Hippocampal formation (tissue), 2 donors: ENCODE measurements at places on chromosomes 6 and 20.

- no peak for DNase-seq
Measured at GRCh38 chr6:3037638-3038365, 30.5 kb upstream of the RIPK1 start.

DNA sequence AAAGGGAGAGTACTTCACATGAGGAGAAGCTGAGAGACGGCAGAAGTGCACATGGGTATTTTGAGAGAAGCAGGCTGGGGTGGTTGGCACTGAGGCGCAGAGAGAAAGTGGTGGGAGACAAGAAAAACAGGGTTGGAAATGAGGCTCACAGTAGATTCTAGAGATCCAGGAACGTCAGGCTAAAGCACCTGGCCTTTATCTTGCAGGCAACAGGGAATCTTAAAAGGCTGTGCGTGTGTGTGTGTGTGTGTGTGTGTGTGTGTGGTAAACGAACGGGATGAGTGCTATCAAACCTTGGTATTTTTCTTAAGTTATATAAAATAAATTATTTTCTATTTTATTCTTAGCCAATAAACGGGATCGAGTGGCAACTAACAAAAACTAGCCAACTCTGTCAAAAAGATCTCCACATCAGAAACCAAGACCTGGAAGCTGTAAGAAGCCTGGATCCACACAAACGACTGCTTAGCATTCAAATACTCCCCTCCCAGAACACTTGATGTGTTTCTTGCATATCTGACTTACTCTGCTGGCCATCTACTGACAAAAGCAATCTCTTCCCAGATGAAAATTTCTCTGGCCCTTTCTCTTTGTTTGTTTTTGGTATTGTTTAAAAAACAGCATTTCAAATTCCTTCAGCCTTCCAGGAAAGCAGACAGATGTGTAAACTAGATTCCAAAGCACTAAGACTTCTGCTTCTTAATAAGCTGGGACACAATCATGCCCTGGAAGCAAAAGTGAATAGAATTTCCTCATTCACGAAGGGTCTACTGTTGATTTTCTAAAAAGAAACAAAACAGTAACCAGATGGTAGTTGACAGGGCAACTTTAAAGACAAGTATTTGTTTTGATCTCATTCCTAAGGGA, 44.8 kb upstream of the FABP7 start:
- DNase-seq = no peak

- DNase-seq = no peak
Measured at GRCh38 chr6:145544514-145544913, 190.8 kb downstream of the EPM2A start.

DNA sequence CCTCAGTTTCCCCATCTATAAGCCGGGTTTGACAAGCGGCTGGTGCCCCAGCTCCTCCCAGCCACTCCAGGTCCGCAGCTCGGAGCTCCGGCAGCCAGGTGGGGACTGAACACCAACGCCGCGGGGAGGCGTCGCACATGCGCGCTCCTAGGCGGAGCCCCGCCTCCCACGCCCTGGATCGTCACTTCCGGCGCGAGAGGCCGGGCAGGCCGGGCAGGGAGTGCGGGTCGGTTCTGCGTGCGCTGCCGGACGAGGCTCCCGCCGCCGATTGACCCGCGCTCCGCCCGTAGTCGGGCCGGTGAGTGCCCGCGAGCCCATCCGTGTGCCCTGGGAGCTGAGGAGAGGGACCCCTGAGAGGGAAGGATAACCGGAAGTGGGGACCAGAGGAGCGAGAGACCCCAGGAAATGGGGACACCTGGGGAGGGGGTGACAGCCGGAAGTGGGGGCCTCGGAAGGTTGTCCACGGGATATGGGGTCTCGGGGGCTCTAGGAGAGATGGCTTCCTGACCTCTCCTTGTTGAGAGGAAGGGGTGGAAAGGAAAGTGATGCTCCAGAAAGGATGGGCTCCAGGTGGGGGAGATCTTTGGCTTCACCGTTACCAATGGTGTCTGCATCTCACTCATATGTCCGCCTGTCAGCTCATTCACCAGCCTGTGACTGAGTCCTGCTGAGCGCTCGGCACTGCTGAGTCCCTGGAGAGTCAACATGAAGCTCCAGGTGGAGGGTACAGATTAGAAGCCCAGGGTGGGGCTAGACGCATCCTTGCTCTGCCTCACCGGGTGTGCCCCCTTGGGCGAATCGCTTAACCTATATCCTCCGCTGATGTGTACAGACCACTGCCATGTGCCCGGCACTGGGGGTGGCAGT, at the start of gene TTPAL:
Gene TTPAL (plus strand): TSS at position 181 of the 867 bp plus-strand sequence. CDS start 4,126 bp downstream, outside the sequence.
- DNase-seq = peak; percentile 63

DNA sequence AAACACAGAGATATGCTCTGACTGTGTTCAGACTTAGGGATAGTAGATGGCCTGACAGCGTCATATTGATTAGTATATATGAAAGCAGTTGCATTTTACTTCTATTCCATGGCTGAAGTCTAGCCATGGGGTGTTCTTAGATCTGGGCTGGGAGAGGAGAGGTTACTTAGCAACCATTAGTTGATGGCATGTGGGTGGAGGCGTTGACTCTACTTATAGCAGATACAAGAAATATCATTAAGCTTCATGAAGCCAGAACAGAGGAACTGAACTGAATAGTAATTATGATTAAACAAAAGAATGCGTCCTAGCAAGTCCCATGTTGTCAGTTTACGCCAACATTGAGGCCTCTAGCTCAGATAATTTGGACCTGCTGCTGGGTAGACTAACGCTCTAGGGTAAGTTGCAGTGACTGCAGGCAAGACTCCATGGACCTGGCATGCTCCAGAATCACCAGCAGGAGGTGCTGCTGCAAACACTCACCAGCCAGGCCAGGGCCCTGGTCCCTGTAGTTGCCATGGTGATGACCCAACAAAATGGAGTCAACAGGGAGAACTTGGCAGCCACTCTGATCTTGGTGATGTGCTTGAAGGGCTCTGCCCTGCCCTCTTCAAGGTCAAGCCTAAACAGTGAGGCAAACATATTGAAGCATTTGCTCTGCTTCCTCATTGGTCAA, 477.3 kb downstream of the PREX1 start:
- no peak for DNase-seq

DNA sequence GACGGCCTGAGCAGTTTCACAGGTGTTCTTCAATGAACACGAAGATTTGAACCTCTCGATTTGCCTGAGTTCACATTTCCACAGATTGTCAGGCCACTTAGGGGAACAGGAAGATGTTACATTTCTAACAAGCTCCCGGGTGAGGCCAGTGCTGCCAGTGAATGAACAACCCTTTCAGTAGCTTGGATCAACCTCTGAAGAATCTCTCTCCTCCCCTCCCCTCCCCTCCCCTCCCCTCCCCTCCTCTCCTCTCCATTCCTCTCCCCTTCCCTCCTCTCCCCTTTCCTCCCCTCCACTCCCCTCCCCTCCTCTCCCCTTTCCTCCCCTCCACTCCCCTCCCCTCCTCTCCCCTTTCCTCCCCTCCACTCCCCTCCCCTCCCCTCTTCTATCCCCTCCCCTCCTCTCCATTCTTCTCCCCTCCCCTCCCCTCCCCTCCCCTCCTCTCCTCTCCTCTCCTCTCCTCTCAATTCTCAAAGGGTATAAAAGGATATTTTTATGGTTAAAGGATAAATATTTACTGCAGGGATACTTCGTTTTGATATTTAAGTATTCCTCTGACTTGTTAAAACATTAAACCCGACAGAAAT, 114.1 kb upstream of the INSM1 start:
- DNase-seq = no peak

GRCh38 chr6:88494401-88495140, 328.4 kb upstream of the CNR1 start:
- DNase-seq = no peak

GRCh38 chr6:48744948-48745347, 634.0 kb upstream of the PTCHD4 start:
- DNase-seq = no peak

GRCh38 chr20:9214685-9215084, 145.8 kb downstream of the PLCB4 start:
- DNase-seq = no peak

DNA sequence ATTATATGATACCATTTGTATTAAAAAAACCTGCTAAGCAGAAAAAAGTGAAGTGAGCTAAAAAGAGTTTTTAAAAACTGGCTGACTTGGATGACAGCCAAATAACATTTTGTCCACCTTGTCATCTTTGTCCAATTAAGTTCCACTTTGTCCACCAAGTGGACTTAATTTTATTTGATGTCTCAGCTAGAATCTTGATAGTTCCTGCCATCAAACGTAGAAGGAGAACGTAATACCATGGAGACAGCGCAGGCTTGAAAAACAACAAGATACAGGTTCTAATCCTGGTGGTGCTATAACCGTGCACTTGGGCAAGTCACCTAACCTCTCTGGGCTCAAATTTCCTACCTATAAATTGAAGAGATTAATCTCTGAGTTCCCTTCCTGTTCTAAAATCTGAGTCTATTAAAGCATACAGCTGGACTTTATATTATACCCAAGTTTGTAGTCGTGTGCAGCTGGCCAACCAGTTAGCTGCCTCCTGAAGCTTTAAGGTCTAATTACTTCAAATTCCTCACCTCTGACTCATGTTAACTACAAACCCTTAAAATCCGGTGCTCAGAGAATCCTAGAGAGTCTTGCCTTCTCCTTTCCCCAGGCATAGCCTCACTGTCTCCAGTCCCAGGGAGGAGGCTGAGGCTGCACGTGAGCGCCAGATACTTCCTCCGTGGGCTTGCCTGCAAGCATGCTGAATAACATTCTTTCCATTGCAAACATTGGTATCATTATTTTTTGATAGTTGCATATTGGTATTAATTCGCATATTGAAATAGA, 16.8 kb downstream of the TMEM244 start:
- no peak for DNase-seq

DNA sequence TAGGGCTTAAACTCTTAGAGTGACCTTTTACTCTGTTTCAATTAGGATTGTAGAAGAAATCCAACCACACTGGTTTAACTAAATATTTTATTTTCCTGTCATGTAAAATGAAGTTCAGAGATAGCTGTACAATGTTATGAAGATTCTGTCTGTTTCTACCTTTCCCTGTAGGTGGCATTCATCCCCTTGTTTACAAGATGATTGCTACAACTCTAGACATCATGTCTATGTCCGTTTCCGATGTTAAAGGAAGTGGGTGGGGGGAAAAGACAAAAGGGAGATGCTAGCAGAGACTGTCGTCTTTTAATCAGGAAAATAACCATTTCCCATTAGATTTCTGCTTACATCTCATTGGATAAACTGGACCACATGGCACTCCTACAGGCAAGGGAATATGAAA, 30.9 kb upstream of the RIMS1 start:
- no peak for DNase-seq

- no peak for DNase-seq
Measured at GRCh38 chr20:12171923-12172524, 254.3 kb downstream of the BTBD3 start.

DNA sequence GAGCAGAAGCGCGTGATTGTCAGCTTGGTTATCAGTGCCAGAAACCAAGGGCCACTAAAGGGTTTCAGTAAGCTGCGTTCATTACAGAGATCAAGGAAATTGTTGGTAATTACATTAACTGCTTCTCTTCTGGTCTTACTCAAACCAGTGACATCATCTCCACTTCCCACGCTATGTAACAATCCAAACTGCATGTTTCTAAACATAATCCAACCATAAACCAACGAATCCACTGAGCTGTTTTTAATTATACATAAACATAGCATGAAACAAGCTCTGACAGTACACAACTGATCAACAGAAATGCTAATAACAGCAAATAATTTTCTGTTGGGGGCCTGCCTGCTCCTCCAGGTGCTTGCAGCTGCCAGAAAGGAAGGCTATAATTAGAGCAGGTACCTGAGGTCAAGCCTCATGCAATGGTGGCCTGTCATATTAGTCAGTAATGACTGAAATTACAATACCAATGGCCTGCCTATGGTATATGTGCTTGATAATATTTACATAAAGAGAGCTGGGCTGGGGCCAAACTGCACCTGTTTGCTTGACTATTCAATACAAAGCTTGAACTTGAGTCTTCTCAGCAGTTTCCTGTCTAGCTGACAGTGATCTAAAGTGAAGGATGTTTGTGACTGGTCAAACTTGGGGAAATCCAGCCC, 40.1 kb downstream of the ILRUN start:
- no peak for DNase-seq

DNA sequence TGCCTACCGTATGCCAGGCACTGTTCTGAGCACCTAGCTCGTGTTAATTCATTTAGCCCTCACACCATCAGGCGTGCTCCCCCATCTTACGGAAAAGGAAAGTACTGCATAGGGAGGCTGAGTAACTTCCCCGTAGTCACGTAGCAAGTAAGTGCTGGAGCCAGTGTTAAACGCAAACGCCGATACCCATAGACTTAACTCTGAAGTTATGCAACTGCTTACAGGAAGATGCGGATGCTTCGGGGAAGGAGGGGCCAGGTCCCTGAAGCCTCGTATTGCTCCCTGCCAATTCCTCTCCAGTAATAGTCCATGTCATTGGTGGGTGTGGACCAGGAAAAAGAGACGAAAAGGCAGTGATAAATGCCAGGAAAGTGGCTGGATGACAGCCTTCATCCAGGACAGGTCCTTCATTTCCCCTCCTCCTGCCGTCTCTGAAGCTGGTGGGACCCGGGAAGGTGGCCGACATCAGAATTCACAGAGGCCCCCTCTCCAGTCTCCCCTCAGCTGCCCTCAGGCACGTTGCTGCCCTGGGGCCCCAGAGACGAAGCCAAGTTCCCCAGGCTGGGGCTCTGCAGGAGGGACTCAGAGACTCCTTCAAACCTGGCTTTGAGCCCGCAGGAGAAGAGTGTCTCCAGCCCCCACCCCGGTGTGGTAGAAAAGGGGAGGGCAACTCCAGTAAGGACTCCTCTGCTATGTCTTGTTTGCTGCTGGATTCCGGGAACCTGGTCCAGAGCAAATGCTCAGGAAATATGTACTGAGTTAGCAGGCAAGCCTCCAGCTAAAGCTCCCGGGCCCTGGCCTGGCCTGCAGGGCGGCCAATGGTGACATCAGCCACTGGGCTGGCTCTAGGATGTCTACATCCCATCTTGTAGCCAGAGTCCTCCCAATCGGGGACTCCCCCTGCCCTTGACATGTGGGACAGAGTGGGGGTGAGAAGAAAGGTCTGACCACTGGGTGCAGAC, 37.8 kb downstream of the RAB44 start:
- no peak for DNase-seq

GRCh38 chr20:10125757-10126156, 91.0 kb downstream of the ANKEF1 start:
- DNase-seq = no peak

DNA sequence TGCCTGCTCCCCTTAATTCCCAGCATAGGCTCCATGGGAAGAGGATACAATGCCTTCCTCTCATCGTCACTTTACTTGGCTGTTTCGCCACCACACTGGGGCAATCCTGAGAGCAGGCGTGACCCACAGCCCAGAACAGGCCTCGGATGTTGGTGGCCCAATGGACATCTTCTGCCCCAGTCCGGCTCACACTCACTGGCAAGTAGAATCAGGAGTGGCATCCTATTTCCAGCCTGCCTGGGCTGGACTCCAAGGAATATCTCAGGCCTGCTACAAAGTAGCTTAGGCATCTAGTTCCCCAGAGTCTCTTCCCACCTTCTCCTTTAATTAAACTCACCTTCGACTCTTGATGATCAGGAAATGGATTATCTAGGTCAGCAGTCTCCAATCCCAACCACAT, 110.5 kb downstream of the LRFN2 start:
- DNase-seq = no peak

GRCh38 chr6:160347259-160348222, 637 bp upstream of the SLC22A3 start:
- no peak for DNase-seq

GRCh38 chr20:2640899-2641298, 11.5 kb upstream of the NOP56 start:
- DNase-seq = no peak

- no peak for DNase-seq
Measured at GRCh38 chr6:163702736-163703135, 288.2 kb downstream of the QKI start.
